ENCODE measurements at places on chromosomes 12 and 14.

DNA sequence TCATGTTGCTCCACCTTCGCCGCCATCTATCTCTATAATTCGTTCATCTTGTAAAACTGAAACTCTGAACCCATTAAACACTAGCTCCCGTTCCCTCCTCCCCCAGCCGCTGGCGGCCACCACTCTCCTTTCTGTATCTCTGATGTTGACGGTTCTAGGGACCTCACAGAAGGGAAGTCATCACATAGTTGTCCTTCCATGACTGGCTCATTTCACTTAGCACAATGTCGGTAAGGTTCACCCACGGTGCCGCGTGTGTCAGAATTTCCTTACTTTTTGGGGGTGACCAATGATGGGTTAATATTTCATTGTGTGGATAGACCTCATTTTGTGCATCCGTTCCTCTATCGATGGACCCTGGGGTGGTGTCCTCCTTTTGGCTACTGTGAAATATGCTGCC lies 2.0 kb upstream of the CACNA2D4 start:
- no peak for DNase-seq

DNA sequence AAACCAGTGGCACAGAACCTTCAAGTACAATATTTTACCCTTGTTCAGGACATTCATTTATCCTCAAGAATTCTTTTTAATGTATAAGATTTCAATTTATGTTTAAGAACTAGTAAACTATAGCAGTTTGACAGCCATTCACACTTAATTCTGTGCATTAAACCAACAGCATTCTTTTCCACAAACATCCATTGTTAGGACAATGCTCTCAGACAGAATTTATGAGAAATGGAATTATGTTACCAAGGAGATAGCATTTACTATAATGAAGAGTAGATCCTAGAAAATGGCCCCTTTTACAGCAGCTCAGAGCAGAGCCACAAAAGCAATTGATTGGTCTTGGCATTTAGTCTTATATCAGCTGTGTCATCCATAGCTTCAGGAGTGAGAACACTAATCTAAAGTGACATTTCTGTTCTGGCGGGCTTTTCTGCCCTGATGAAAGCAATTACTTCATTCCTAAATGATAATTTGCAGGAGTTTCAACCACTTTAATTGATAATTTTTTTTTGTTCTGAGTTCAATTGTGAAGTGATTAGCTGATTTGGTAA lies 268.9 kb downstream of the NPAS3 start:
- DNase-seq = no peak

GRCh38 chr12:120851444-120851843 lies 52.7 kb downstream of the SPPL3 start:
- DNase-seq = no peak

DNA sequence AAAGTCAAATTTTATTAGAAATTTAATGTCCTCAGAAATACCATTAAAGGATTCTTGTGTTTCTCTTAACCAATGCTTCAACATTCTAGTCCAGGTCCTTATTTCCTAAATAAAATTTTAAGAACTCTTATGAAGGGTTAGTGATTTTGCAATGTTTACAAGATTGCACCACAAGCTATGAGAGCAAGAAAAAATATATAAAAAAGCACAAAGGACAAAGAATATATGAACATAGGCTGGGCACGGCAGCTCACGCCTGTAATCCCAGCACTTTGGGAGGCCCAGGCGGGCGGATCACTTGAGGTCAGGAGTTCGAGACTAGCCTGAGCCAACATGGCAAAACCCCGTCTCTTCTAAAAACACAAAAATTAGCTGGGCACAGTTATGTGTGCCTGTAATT lies 7.7 kb downstream of the RACGAP1 start:
- DNase-seq = no peak

DNA sequence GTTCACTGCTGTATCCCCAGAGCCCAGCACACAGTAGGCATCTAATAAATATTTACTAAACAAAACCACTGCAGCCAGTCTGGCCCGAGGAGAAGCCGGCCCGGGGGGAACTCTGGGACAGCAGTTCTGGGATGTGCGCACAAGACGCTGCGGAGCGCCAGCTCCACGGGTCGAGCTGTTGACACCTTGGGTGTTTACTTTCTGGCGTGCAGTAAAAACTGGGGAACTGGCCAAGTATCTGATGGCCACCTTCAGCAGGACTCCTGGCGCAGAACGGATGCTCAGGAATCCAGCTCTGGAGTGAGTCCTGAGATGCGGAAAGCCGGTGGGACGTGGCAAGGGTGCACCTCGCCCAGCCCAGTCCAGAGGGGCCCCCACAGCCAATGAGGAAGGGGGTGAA lies 65.6 kb downstream of the NCOR2 start:
- DNase-seq = no peak

- no peak for DNase-seq
Measured at GRCh38 chr12:79557690-79558315, 133.0 kb downstream of the PAWR start.

GRCh38 chr12:15393037-15393436 lies 70.7 kb downstream of the PTPRO start:
- no peak for DNase-seq

- no peak for DNase-seq
Measured at GRCh38 chr14:36989806-36990205, 182.6 kb downstream of the SLC25A21 start.

GRCh38 chr12:88570103-88570502 lies 10.2 kb downstream of the KITLG start:
- DNase-seq = no peak

GRCh38 chr14:102901633-102902032 lies 20.8 kb upstream of the AMN start:
- no peak for DNase-seq

DNA sequence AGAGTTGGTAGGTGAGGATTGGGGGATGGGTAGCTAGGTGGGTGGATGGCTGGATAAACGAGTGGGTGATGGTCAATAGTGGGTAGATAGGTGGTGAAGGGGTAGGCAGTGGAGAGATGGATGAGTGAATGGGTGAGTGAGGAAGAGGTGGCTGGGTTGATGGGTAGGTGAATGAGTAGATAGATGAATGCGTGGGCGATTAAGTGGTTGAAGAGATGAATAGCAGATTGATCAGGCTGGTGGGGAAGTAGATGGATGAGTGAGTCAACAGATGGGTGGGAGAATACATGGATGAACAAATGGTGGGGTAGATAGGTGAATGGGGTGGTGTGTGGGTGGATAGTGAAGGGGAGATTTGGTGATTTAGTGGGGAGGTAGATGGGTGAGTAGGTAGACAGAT lies 51.1 kb downstream of the SYNE3 start:
- DNase-seq = no peak

- DNase-seq = peak; percentile 77
Measured at GRCh38 chr14:81170104-81170828, 50.5 kb downstream of the GTF2A1 start.

DNA sequence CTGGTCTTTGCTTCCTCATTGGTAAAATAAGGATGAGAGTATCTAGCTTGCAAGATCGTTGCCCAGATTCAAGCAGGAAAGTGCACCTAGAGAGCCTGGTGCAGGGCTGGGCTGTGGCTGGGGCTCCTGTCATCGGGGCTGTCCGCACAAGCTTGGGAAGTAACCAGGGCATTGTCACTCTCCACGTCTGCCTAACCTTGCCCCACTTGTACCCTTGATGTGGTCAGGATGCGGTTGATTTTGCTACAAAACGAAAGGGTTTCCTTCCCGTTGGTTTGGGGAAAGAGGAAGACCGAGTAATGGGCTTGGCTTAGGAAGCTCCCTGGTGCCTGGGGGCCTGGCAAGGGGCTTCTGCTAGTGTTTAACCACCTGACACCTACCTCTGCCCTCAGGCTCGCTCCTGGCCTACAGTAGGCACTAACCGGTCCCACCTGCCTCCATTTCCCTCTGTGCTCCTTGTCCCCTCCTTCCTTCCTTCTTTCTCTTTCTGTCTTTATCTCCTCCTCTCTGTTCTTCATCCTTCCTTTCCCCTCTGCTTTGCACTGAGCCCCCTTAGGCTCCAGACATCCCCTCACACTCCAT lies 21.8 kb downstream of the MVK start:
- DNase-seq = no peak

DNA sequence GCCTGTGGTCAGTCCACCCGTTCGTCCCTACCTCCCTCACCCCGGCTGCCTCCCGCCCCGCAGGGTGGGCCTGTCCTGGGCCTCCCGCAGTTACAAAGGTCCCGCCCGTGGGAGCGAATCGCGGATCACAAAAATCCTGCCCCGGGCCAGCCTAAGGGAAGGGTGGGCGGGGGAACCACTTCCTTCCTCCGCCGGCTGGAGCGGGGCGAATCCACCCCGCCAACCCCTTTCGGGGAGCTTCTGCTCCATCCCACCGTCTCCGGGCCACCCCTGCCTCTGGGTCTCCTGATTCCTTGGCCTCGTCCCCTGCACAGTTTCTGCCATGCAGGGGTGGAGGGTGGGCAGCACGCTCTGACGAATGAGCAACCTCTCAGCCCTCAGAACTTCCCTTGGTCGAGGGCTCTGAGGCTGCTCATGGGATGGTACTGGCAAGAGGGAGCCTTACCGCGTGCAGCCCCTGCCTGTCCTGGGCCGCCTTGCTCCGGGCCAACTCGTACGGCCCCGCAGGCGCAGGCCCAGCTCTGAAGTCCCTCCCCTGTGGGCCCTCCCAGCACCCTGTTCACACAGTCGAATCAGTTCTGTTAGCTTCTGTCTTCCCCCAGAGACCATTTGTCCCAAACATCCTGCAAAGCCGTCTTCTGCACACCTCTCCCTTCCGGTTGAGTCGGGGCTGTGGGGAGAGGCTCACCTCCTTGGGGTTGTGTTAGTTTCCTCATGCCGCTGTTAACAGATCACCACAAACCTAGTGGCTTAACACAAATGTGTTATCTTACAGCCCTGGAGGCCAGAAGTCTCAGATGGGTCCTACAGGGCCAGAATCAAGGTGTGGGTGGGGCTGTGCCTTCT lies 589 bp upstream of the HVCN1 start:
- peak; percentile 26 for DNase-seq

GRCh38 chr12:6539707-6540134 lies 5.4 kb downstream of the GAPDH start:
- DNase-seq = no peak
